Activated CD4-positive, alpha-beta memory T cell treated with anti-CD3 and anti-CD28 coated beads for 36 hours (primary cell): ENCODE measurements at places on chromosomes 6 and 20. TPM values are rescaled to one million over a fixed set of nuclear protein-coding genes. Genes with fewer than 3 reads are reported as not detected.
A peak's percentile ranks its signal among the peaks of the same experiment; 100 is the strongest.

FOXA2 gene
- total RNA-seq = not detected

ACOT8 gene
- 29.0 TPM for total RNA-seq

DNA sequence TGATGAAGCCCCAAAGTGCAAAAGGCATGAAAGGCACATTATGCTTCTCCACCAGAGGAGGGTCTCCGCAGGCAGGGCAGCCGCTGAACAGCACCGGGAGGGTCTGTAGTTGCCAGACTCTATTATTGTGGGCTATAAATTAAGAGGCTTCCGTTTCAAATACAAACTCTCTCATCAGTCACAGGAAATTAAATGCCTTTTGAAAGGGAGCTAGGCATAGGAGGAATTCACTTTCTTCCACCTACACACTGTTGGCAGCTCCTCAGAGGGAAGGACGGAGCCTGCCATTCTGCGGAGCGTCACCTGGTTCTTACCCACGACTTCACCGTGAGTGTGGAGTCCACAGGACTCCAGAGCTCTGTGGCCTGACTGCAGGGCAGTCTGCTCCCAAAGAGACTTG lies 140.8 kb upstream of the AGPAT4 start:
- DNase-seq = no peak

- no peak for DNase-seq
Measured at GRCh38 chr6:22208026-22208425, 88.8 kb downstream of the PRL start.

DNA sequence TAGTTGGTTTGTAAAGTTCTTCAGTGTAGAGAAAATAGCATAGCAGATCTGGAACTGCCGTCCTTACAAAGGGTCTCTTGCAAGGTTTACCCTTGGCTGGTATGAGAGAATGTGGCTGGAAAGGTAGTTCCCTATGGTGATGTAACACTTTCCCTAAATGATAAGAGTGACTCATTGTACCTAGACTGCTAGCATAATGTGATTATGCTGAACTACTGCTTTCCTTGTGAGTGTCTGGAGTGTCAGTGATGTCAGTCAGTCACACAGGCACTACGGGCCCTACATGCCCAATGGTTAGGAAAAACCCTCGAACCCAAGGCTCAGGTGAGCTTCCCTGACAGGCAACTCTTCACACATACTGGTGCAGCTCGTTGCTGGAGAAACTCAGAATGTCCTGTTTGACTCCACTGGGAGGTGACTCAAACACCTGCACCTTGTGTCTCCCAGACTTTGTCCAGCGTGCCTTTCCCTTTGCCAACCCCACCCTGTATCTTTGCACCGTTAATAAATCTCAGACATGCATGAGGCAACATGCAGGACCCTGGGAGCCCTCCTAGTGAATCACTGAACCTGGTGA lies 28.4 kb upstream of the LY86 start:
- no peak for DNase-seq

GRCh38 chr6:157806856-157807215 lies 16.2 kb upstream of the SNX9 start:
- DNase-seq = no peak

- DNase-seq = peak; percentile 72
Measured at GRCh38 chr6:139109558-139109957, 25.3 kb upstream of the HECA start.

- no peak for DNase-seq
Measured at GRCh38 chr6:100554228-100554627, 89.5 kb upstream of the SIM1 start.

GRCh38 chr6:117553142-117553541 lies 49.2 kb downstream of the GOPC start:
- no peak for DNase-seq

- no peak for DNase-seq
Measured at GRCh38 chr6:107732461-107732860, 91.7 kb downstream of the SCML4 start.

DNA sequence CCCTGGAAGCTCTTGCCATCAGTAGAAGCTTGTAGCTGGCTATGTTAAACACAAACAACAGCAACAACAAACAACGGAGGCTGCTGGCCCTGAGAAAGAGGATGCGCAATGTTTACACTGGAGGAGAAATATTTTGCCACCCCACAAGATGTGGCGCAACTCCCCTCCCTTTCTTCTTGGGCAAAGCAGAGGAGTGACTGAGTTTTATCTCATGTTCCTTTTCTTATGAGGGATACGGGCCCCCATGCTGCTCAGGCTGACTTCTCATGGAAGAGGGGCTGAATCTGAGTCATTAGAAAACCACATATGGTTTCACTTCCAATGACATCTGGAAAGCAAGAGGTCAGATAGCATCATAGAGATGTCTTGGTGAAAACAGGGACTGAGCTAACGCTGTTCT lies 75.9 kb upstream of the HDDC2 start:
- DNase-seq = no peak
